ENCODE measurements at places on chromosomes 4 and X.

DNA sequence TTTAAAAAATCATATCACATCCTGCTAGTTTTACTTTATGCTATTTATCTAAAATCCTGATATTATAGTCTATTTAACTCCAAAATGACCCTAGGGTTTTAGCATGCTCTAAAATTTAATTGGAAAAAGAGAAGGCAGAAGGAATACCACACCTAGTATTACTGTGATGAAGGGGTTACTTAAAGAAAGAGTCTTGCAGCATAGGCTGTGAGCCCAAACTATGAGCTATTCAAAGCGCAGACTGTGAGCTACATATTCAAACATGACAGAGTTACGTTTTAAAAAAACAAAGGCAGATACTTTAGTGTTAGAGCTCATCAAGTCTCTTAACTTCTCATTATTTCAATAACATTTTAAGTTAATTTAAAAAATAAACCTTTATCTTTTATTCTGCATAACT lies 247.7 kb upstream of the ETNPPL start:
- DNase-seq = no peak

DNA sequence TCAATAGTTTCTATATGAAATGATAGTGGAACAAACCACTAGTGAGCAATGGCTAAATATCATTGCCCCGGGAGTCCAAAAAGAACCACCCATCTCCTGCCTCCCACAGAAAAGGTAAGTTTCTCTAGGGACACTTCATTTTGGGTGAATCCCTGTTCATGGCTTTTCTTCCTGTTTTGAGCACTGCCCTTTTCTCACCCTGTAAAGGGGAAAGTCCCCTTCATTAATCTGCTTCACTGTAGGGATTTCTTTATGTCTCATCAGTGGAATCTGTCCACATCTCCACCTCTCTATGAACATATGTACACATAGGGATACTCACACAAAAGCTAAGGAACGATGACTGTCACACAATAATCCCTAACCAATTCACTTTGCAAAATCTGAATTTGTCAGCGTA lies 28.6 kb downstream of the MAGED4 start:
- no peak for DNase-seq

DNA sequence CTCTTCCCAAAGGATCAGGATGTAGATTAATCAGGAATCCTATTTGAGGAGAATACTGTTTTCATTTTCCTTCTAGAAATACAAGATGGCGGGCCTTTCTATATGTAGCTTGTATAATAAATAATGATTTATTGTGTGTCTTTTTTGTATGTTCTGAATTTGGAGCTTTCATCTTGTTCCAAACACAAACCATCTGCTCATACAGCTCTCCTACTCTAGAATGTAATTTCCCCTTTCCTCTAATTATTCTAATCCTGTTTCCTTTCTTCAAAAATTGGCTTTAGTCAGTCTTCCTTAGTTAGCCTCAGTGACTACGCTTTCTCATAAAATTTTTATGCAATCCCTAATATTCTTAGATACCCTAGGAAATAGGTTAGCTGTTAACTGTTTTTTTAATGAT lies 422.2 kb downstream of the INPP4B start:
- DNase-seq = no peak

DNA sequence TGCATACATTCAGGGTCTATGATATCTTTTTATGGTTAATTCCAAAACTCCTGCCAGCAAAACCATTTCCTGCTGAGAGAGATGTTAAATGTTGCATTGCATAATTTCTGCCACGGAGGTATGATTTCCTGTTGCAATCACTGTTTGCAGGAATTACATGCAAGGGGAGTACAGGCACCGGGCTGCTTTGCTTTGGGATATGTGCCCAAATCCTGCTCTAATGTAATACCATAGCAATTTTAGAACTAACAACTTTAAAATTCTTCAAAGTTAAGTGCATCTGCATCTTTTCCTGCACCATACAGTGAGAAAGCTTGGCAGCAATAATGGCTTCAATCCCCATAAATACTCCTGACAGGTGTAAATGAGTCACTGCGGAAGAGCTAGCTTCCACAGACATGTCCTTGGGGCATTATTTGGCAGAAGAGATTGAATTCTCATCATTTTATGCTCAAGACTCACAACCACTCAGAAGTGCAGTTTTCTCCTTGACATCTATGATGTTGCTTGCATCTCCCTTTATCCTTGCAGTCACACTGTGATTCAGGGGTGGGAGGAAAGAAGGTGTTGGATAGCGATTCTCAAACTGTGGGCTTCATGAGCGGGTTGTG lies 29.6 kb downstream of the TRIM2 start:
- no peak for DNase-seq

DNA sequence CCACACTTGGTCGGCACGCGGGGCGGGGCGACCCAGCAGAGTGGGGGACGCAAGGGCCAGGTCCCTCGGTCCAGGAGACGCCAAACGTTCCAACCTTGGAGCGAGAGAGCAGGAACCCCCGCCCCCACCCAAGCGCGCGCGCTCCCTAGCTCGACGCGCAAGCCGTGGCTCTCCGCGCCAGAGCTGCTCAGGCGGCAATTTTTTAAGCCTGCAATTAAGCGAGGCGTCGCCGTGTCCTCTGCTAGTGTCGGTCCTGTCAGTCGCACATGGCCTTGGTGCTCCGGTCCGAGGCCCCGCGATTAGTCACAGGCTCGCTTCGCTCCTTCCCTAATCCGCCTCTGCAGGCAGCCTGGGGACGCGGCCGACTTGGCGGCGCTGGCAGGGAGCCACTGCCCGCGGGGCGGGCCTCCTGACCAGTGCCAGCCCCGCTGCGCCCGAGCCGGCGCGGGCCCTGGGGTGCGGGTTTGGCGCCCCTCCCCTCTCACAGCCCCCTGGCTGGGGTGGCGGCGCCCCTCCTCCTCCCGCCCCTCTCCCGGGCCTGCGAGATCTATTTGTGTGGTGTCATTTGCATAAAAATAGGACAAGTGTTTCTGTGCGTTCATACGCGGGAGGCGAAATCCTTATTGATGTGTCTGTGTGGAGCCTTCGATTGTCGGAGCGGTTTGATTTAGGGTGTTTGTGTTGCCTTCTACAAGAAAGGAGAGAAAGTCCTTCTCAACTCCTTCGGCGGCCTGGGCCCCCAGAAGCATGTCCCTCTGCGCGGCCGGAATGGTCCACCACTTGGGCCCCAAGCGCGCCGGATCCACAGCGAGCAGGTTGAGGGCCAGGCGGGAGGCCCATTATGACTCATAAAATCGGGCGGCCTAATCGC lies 9.8 kb upstream of the BCOR start:
- DNase-seq = no peak

DNA sequence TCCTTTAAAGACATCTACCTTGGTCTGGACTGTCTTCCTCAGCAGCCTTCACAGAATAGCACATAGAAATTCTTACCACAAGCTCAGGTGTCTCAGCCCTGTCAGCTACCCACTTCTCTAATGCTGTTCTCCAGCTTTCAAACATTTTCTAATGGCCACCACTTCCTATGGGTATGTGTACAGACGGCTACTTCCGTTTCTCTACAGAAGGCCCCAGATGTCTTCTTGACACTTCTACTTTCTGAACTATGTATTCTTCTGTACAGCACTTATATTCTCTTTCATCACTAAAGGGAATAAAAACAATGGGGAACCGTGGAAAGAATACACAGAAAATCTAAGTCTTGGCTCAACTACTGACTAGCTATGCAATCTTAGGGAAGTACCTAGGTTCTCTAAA lies 13.3 kb downstream of the OPHN1 start:
- DNase-seq = no peak

- DNase-seq = no peak
Measured at GRCh38 chrX:7154041-7154597, 6.2 kb upstream of the PUDP start.

GRCh38 chr4:83662204-83662603 lies 126.3 kb downstream of the GPAT3 start:
- no peak for DNase-seq

DNA sequence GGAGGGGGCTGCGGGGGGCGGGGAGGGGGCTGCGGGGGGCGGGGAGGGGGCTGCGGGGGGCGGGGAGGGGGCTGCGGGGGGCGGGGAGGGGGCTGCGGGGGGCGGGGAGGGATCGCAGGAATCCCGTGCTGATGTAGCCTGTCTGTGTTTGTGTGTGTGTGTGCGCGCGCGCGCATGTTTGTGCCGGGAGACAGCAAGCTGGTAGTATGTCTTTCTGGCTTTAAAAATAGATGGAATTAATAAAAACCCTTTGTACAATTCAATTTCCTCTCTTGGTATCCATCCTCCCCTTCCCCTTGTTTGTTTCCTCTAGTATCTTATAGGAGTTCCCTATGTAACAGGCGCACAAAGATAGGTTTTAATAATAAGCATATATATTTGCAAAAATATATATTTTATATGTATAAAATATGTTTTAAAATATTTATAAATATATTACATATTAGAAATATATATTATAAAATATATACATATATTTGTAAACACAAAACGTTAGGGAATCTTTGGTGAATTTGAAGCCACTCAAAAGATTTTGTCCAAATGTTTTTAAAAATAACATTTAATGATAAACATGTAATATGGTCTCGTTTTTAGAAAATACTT lies 782 bp downstream of the ARHGAP24 start:
- no peak for DNase-seq

DNA sequence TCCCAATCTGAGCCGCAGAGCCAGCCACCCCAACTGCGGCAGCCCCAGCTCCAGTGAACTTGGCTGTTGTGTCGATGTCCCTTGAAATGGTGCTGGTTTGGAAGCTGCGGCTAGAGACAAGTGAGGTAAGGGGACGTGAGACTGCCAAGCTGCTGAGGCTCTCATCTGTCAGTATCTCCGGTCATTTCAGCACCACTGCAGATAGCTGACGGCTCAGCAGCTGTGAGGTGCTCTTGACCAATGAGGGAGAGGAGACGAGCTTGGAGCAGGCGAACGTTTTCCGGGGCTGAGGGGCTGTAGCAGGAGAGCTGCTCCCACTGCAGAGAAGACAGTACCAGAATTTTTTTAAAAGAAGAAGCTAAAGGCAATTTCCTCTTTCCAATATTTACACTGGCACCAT lies 175.5 kb upstream of the CASK start:
- DNase-seq = no peak

DNA sequence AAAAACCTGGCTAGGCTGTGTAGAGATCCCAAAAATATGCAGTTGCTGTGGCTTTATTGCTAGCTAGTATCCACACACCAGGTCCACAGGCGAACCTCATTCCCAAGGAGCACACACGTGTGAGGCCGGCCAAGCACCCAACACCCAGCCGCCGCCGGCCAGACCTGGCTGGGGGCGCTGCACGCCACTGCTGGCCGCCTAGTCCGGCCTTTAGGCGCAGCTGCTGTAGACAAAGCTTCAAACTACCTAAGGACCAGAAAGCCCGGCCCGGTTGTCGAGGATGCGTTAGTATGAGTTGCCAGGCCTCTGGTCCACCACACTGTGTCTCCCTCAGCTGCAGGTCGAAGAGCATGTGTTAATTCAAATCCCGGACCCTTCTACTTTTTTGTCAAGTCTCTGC lies 3.1 kb downstream of the POU3F4 start:
- no peak for DNase-seq

Data from stimulated activated CD4-positive, alpha-beta T cell treated with anti-CD3 and anti-CD28 coated beads, Interleukin-15, amount 100 ng/mL, for 48 hours (primary cell).